ENCODE measurements at places on chromosomes 4 and X. TPM values are rescaled to one million over a fixed set of nuclear protein-coding genes. Genes with fewer than 3 reads are reported as not detected.

The CABS1 gene
- not detected for total RNA-seq

The MAGEA8 gene
- total RNA-seq, result not detected

The TEX13A gene
- not detected for total RNA-seq

The NKAP gene
- 4.7 TPM for total RNA-seq

The ZNF330 gene
- 33.7 TPM for total RNA-seq

The DUSP9 gene
- under 0.01 TPM for total RNA-seq

The ERCC6L gene
- total RNA-seq, result 0.59 TPM

The PRKG2 gene
- total RNA-seq, result 0.88 TPM

The BBS12 gene
- 10.6 TPM for total RNA-seq

The KLHL34 gene
- under 0.01 TPM for total RNA-seq

The NALF2 gene
- not detected for total RNA-seq

The CXXC4 gene
- not detected for total RNA-seq

The NPNT gene
- total RNA-seq, result 0.59 TPM

The LDOC1 gene
- 4.7 TPM for total RNA-seq

The GLRA3 gene
- total RNA-seq, result not detected

The MAOB gene
- 0.72 TPM for total RNA-seq

Measured in osteoblast (primary cell).